ENCODE measurements at places on chromosomes 12 and 14.
A peak's percentile ranks its signal among the peaks of the same experiment; 100 is the strongest.

DNA sequence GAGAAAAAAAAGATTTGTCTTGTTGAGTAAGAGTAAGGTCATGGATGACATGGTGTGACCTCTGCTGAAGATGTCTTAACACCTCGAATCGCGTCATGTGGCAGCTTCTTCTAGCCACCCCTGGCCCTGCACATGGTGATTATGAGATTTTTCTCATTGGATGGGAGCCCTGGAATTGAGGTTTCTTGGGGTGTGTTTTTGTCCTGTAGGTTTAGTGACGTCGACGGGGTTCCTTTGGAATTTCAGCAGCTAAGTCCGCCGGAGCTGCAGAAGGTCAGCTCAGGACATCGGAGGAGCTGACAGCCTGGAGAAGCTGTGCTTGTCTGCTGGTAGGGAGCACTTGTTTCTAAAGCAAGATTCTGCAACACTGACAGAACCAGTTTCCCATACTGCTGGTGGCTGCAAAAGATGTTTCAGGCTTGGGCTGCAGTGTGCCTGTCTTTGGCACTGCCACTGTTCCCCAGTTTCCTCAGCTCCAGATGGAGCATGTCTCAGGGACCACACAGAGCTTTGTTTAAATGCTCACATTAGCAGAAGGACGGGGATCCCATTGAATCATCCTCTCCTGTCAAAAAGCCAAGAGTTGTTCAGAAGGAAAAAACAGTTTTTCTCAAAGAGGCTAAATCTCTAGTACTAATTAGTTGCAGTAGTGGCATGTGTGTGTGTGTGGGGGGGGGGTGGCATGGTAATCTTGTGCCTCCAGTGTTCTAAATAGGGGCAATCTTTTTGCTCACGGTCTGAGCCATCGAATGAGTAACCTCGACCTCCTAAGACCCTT, 5.2 kb upstream of the FOS start:
- H3K36me3 ChIP-seq: peaks cover 2% of the 10 kb centered on the region
- no peak overlapping the region for H3K4me3 ChIP-seq
- no peak overlapping the region for H3K27ac ChIP-seq

GRCh38 chr12:52087961-52088820, 8.7 kb downstream of the SMIM41 start:
- H3K4me1 ChIP-seq: peaks cover 6% of the 10 kb centered on the region
- H3K27ac ChIP-seq: no peak overlapping the region
- peaks cover 48% of the 10 kb centered on the region for H3K27me3 ChIP-seq
- H3K36me3 ChIP-seq: no peaks in the 10 kb centered on the region
- DNase-seq: no peak
- no peak overlapping the region for H3K4me3 ChIP-seq

GRCh38 chr12:116157845-116158267, 119.6 kb downstream of the MED13L start:
- no peaks in the 10 kb centered on the region for H3K27me3 ChIP-seq
- H3K4me3 ChIP-seq: no peak overlapping the region
- H3K4me1 ChIP-seq: peaks cover 46% of the 10 kb centered on the region

- no peaks in the 10 kb centered on the region for H3K4me1 ChIP-seq
- no peak overlapping the region for H3K27ac ChIP-seq
- no peak overlapping the region for H3K4me3 ChIP-seq
- H3K36me3 ChIP-seq: no peaks in the 10 kb centered on the region
- no peaks in the 10 kb centered on the region for H3K27me3 ChIP-seq
Observed at GRCh38 chr12:97075934-97076630, 169.0 kb downstream of the NEDD1 start.

DNA sequence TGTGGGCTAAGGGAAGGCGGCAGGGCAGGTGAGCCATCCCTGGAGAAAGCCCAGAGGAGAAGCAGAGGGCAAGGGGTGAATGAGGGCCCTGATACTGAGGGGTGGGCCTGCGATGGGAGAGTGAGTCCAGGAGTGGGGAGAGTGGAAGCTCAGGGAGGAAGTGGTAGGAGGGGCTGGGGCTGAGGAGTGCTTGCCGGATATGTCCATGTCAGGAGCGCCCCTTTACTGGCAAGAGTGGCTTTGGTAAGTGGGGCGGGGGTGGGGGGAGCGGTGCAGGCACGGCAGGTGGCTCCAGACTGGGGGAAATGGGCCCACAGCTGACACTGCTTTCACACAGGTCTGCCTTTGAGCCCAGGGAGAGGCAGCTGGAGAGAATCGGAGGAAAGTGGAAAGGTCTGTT, 86.4 kb upstream of the GPR68 start:
- no peak overlapping the region for H3K4me3 ChIP-seq
- H3K27me3 ChIP-seq: no peaks in the 10 kb centered on the region
- H3K4me1 ChIP-seq: peaks cover 79% of the 10 kb centered on the region
- peak overlapping the region; percentile 74 for H3K27ac ChIP-seq
- H3K36me3 ChIP-seq: peaks cover 24% of the 10 kb centered on the region

DNA sequence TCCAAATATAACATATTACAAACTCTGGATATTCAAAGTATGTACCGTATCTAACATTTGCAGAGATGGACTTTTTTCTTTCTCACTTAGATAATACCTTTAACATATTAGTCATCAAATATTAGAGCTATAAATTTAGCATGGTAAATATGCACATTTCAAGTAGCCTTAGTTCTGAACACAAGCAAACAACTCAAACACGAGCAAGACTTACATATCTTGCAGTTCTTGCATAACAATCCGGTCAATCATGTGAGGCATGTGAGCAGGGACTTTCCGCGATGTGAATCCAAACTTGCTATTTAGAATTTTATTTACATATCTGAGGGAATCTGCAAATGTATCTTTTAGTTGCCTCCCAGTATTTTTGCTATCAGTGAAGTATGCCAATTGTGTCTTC, 22.1 kb upstream of the SYCP3 start:
- DNase-seq: no peak
- H3K36me3 ChIP-seq: peaks cover 28% of the 10 kb centered on the region
- no peak overlapping the region for H3K4me3 ChIP-seq
- H3K4me1 ChIP-seq: peaks cover 3% of the 10 kb centered on the region

DNA sequence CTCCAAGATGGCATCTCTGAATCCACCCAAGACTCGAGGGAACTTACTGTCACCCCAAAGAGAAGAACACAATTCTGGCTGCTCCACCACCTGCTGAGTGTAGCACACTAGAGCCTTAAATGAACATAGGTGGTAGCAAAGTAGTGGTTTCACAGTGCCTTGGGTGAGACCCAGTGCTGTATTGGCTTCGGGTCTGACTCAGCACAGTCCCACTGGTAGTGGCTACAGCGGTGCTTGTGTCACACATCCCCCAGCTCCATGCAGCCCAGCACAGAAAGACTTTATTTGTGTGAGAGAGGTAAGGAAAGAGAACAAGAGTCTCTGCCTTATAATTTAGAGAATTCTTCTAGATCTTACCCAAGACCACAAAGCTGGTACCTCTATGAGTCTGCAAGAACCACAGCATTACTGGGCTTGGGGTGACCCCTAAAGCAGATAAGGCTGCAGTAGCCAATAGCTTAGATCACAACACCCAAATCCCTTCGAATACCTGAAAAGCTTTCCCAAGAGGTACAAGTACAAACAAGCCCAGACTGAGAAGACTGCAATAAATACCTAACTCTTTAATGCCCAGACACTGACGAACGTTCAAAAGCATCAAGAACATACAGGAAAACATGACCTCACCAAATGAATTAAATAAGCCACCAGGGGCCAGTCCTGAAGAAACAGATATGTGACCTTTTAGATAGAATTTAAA, 83.3 kb upstream of the SLC38A4 start:
- DNase-seq: no peak
- no peaks in the 10 kb centered on the region for H3K4me1 ChIP-seq
- peaks cover 2% of the 10 kb centered on the region for H3K36me3 ChIP-seq
- no peak overlapping the region for H3K4me3 ChIP-seq
- H3K27me3 ChIP-seq: peaks cover 8% of the 10 kb centered on the region

GRCh38 chr12:53338017-53338416, 1.9 kb upstream of the SP7 start:
- no peaks in the 10 kb centered on the region for H3K36me3 ChIP-seq
- peaks cover 19% of the 10 kb centered on the region for H3K4me1 ChIP-seq
- peaks cover 46% of the 10 kb centered on the region for H3K27me3 ChIP-seq
- no peak overlapping the region for H3K4me3 ChIP-seq
- DNase-seq: no peak
- no peak overlapping the region for H3K27ac ChIP-seq

DNA sequence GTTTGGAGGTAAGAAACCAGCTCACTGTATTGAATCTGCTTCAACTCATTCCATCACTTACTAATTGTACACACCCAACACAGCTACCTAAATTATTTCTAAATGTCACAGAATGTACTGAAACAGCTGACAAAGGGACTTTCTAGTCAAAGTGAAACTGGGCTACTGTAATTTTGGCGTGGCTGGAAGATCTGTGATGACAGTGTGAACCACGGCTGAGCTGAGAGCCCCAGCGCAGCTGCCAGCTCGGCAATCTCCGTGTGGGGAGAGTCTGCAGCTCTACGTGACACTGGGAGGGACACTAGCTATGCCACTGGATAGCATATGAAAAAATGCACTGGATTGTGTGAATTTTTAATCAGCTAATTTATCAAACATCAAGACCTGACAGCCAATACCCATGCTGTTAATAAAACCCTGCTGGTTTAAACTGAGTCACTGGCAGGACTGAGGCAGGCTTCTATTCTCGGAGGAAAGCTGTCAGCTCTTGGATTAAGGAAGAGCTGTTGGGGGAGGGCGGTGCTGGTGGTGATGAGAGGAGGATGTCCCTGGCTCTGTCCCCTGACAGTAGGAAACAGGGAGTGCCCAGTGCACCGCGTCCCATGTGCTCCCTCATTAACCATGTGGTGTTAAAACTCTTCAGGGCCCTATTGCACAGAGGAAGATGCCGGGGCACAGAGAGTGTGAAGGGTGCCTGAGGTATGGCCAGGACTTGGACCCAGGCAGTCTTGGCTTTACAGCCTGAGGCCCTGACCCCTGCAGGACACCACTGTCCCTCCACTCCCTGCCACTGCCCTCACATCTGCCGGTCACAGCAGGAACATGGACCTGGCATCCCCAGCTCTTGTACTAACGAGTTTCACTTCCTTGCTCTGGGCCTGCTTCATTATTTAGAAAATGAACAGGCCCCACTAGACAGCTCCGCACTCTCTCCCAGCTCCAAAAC, 13.3 kb downstream of the SLC15A4 start:
- H3K4me3 ChIP-seq: no peak overlapping the region
- H3K27me3 ChIP-seq: no peaks in the 10 kb centered on the region
- peaks cover 44% of the 10 kb centered on the region for H3K4me1 ChIP-seq
- DNase-seq: no peak

DNA sequence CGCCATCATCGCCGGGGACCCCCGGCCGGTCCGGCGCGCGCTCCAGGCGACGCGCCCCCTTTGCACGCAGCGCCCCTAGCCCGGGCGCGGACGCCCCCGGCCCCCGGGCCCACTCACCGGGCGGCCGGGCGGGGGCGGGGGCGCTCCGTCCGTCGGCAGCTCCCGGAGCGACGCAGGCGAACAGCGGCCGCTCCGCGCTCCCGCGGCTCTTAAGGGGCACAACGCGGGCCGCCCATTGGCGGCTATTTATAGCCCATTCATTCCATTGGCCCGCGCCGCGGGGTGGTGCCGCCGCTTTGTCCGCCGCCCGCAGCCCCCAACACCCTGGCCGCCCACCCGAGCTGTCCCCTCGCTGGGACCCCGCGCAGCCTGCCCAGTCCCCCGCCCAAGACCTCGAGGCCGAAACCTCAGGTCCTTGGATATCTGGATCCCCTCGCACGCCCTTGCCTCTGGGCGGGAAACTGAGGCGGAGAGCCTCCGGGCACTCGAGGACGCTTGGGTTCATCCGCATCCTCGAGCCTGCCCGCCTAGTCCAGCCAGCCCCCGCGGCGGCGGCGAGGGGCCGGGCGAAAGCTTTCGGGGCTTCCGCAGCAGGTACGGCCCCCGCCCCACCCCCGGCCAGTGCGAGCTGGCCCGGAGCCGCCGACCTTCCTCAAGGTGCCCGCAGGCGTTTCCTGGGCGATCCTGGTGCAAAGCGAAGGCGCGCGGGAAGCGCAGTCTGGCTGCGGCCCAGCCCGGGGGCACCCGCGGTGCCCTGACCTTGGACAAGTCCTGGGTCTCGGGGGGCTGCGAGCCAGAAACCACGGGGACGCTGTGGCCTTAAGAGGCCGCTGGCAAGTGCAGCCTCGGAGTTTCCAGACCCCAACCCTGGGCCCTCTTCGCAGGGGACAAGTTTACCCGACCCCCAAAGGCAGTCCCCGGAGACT, at the start of gene CKB:
Gene CKB, minus strand, starts transcription at position 182 of the 926 bp plus-strand sequence. CDS start 337 bp downstream, outside the sequence.
- H3K27me3 ChIP-seq: peaks cover 14% of the 10 kb centered on the region
- no peak for DNase-seq

DNA sequence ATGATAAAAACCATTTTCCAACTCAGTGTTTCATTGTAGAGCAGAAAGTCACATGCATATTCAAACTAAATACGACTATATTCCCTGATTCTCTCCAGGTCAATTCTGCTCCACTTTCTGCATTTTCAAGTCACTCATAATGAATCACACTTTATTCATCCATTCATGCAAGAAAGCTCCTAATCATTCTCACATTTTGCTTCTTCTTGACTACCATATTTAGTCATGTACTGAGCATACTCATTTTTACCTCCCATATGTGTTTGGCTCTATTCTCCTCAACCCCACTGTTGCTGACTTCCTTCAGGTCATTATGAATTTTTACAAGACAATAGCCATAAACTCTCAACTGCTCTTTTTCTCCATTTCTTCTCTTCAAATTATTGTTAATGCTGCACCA, 43.4 kb upstream of the PIK3C2G start:
- H3K27me3 ChIP-seq: no peaks in the 10 kb centered on the region
- no peak overlapping the region for H3K27ac ChIP-seq
- no peaks in the 10 kb centered on the region for H3K4me1 ChIP-seq
- H3K36me3 ChIP-seq: no peaks in the 10 kb centered on the region

GRCh38 chr12:116759783-116760621, 21.9 kb downstream of the RNFT2 start:
- H3K4me3 ChIP-seq: peak overlapping the region; percentile 59
- peak; percentile 18 for DNase-seq
- H3K27me3 ChIP-seq: no peaks in the 10 kb centered on the region
- H3K36me3 ChIP-seq: peaks cover 16% of the 10 kb centered on the region

DNA sequence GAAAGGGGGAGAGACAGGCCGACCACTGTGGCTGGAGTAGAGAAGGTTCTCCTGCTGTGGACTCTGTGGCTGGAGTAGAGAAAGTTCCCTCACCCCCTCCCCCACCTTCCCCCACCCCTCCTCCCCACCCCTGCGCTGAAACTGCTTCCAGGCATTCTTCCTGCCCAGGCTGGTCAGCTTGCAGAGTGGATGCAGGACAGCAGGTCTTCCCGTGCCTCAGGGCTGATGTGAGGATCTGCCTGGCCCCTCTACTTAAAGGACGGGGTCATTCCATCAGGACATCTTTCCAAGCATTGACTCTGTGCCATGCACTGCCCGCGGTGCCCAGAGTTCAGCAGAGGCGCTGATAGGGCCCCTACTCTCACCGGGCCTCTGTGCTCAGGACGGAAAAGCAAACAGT, 13.2 kb upstream of the RIMBP2 start:
- no peak overlapping the region for H3K4me3 ChIP-seq
- no peaks in the 10 kb centered on the region for H3K36me3 ChIP-seq
- H3K4me1 ChIP-seq: no peaks in the 10 kb centered on the region
- no peak for DNase-seq
- peaks cover 11% of the 10 kb centered on the region for H3K27me3 ChIP-seq

GRCh38 chr12:52155048-52155868, 36.6 kb downstream of the KRT80 start:
- H3K4me1 ChIP-seq: peaks cover 13% of the 10 kb centered on the region
- DNase-seq: no peak
- no peak overlapping the region for H3K27ac ChIP-seq

Data from activated naive CD8-positive, alpha-beta T cell treated with anti-CD3 and anti-CD28 coated beads, Interleukin-2, amount 50 U/mL, for 24 hours (primary cell).